ENCODE measurements at places on chromosomes 6 and 20.

DNA sequence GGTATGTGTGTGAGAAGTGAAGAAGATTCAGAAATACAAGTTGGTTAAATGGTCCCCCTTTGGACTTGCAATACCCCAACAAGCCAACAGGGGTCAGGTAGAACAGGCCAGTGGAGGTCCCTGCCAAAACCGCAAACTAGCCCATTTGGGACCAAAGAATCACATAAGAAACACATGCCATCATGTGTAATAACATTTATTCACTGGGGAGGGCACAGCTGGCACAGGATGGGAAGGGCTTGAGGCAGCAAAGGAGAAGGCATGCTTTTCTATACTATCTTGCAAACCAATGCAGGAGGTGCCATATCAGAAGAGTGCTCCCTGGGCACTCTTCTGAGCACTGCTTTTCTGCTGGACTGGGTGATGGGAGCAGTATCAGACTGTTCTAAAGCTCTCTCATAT lies 116.1 kb upstream of the TRAF3IP2 start:
- peak; percentile 30 for DNase-seq

DNA sequence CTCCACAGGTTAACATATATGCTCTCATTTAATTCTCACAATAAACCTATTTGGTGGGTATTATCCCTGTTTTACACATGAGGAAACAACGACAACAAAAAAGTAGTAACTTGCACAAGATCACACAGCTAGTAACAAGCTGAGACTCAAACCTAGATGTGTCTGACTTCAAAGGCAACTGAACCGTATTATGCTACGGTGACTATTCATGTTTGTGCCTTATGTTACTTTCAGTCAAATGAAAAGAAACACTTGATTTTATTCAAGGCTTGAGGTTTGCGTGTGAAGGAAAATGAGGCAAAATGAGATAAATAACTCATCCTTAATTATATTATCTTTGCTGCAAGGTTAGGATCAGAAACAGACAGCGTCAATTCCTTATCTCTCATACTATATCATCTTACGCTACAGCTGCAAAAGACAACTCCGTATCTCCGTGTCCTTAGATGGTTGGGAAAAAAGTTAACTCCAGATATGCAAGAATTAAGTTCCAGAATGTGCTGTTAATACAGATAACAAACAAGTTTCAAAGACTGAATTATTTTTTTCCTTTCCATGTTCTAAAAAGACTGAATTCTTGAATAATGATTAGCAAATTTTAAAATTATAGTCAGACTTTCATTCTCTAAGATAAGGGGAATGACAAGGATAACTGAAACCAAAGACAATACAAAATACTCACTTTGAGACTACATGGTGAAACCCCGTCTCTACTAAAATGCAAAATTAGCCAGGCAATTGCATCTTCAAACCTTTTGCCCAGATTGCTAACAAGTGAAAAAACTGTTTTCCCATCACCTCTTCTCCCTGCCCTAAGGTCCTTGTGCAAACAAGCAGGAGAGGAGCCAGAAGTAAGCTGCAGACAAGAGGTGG lies 27.8 kb downstream of the STAU1 start:
- no peak for DNase-seq

DNA sequence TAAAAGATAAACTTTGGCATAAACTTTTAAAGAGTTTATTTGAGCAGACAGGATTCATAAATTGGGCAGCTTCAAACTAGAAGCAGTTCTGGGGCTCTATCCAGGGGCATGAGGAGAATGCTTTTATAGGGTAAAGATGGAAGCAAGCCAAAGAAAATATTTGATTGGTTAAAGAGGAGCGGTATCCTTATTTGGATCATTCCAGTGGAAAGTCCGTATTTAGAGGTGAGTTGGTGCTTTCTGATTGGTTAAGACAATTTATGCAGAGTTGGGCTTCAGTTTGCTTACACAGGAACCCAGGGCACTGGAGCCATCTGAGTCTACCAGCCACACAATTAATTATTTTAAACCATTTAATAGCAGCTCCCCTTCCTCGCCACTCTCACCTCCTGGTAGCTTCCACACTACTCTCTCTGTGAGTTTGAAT lies 37.9 kb upstream of the RNF217 start:
- no peak for DNase-seq

- DNase-seq = no peak
These were observed 90.5 kb downstream of the GPR6 start for GRCh38 chr6:110068592-110068967.

GRCh38 chr6:127821431-127821830 lies 79.4 kb downstream of the THEMIS start:
- DNase-seq = no peak
